ENCODE measurements at places on chromosomes 7 and 10. TPM values are rescaled to one million over a fixed set of nuclear protein-coding genes. Genes with fewer than 3 reads are reported as not detected.

- no peak for DNase-seq
These were observed 106.4 kb downstream of the COL13A1 start for GRCh38 chr10:69908124-69908523.

C10orf95 gene
- 0.19 TPM for total RNA-seq

GRCh38 chr7:128084896-128085608 lies 53.8 kb upstream of the LRRC4 start:
- DNase-seq, result no peak

MBL2 gene
- total RNA-seq, result 0.05 TPM

Data from thymus (tissue), 14 donors.